HFF-Myc (cell line): ENCODE measurements at places on chromosomes 1 and 21.

DNA sequence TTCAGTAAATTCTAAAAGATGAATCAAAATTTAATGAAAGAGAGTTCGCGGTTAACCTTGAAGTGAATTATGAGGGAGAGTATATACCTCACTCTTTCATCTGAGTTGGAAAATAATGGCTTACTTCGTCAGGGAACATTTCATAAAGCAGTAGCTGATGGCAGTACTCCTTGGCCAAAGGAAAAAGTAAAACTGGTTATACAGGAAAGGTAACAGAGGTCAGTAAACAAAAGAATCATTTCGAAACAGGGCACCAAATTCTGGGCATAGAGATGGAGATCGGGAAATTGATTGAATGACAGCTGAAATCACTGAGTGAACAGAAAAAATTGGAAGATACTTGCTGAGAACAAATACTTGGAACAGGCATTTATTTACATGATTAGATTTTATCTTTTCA is 199.0 kb downstream of the OLFM3 start:
- no peak for DNase-seq

DNA sequence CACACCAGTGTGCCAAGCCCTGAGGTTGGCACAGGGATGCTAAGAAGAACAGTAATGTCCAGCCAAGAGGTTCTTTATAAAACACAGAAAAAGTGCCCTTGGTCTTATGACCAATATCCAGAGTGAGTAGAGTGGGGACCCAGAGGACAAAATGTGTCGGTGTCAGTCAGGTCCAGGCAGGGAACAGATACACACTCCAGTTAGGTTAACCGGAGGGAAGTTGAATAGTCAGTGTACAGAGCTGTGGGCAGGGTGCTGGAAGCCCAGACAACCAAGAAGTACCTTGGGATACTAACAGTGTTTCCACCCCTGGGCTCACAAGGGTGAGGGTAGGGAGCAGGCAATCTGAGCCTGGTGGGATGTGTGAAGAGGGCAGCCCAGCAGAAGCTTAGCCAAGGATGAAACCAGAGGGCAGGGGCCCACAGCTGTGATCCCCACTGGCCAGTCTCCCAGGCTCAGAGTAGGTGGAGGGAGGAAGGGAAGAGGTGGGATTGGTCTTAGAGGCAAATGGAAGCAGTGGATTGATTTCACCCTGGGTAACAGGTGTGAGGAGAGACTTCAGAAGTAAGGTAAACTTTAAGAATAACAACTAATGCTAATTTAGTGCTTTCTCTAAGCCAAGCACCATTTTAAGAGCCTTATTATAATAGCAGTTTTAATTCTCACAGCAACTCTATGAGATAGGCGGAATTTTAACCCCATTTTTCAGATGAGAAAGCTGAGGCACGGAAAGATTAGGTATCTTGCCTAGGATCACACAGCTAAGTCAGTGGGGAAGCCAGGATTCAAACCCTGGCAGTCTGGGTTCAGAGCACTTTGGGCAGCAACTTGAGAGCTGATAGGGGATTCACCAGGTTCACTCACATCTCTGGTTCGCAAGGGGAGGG is 143.4 kb upstream of the HOOK1 start:
- no peak for DNase-seq

GRCh38 chr1:201348211-201348566 is 29.3 kb downstream of the TNNT2 start:
- DNase-seq, result peak; percentile 33

- no peak for DNase-seq
Observed at GRCh38 chr1:222790115-222790514, 24.7 kb upstream of the DISP1 start.

GRCh38 chr1:47725992-47726855 is 271.0 kb downstream of the TRABD2B start:
- DNase-seq, result peak; percentile 45

GRCh38 chr1:164755690-164756089 is 196.7 kb downstream of the PBX1 start:
- DNase-seq, result no peak

DNA sequence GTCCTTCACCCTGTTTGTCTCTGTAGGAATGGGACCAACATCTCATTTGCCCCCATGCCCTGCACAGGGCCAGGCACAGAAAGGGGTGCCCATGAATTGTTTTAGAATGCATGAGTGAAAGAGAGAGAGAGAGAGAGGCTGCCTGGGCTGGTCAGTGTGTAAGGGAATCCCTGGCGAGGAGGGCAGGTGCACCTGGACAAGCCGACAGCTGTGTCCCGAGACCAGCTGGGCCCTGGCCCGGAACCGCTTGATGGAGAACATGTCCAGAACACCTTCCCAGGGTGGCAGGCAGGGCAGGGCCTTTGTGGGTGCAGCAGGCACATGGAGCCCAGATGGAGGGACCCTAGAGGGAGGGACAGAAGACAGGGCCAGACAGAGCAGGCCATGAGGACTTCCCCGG is 22.7 kb downstream of the SPOCD1 start:
- no peak for DNase-seq

DNA sequence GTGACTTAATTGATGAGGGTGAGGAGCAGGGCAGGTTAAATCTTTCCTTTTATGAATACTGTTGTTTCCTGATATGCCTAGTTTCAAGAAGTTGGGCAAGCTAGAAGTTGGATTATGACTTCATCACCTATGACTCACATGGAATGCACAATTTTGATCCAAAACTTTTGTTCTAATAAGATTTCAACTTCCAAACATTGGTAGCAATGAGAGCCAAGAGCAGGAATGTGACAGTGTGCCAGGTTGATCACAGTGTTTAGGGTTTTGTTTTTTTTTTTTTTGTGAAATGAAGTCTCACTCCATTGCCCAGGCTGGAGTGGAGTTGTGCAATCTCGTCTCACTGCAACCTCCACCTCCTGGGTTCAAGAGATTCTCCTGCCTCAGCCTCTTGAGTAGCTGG is 349.4 kb downstream of the DUSP10 start:
- DNase-seq, result peak; percentile 37

GRCh38 chr1:98327220-98327861 is 334.2 kb upstream of the SNX7 start:
- DNase-seq, result peak; percentile 44

DNA sequence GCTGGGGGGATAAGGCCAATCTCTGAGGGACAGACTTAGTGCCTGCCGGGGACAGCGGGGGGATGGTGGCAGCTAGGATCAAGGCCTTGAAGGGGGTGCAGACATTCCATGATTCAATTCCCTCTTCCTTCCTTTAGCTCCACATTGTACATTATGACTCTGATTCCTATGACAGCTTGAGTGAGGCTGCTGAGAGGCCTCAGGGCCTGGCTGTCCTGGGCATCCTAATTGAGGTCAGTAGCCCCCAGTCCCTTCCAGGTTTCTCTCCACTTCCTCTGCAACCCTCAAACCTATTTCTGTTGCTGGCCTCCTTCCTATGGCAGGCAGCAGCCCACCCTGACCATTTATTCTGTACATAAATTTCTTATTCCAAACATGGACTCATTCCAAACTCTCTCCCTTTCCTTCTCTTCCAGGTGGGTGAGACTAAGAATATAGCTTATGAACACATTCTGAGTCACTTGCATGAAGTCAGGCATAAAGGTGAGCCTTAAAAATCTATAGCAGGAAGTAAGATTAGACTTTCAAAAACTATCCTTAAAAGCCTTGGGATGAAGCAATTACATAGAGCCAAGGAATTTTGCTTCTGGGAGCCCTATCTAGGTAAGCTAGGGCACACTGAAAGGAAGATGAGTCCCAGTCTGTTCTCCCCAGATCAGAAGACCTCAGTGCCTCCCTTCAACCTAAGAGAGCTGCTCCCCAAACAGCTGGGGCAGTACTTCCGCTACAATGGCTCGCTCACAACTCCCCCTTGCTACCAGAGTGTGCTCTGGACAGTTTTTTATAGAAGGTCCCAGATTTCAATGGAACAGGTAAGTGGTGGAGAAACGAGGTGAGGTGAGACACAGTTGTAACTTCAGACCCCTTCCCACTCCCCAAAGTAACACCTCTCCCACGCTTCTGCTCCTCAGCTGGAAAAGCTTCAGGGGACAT is 5.1 kb downstream of the CA14 start:
- no peak for DNase-seq

GRCh38 chr1:36133484-36133883 is 8.5 kb upstream of the COL8A2 start:
- DNase-seq, result peak; percentile 95

DNA sequence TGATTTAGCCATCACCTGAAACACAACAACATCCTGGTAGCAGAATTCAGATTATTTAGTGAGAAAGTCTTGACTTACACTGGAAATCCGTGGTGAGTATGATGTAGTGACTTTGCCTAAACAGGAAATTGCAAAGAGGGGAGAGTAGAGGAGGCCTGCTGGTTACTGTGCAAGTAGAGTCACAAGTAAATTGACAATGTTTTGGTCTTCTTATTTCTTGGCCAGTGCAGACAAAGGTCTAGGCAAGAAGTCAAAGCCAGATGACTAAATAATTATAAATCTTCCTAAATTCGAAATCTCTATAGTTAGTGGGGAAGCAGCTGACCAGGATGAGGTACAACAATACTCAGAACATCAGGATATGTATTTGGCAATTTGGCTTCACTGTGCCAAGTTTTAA is 159.5 kb upstream of the KCTD3 start:
- no peak for DNase-seq

GRCh38 chr1:229993060-229993459 is 74.0 kb upstream of the GALNT2 start:
- DNase-seq, result no peak

GRCh38 chr1:18373882-18374493 is 106.7 kb upstream of the KLHDC7A start:
- DNase-seq, result no peak

DNA sequence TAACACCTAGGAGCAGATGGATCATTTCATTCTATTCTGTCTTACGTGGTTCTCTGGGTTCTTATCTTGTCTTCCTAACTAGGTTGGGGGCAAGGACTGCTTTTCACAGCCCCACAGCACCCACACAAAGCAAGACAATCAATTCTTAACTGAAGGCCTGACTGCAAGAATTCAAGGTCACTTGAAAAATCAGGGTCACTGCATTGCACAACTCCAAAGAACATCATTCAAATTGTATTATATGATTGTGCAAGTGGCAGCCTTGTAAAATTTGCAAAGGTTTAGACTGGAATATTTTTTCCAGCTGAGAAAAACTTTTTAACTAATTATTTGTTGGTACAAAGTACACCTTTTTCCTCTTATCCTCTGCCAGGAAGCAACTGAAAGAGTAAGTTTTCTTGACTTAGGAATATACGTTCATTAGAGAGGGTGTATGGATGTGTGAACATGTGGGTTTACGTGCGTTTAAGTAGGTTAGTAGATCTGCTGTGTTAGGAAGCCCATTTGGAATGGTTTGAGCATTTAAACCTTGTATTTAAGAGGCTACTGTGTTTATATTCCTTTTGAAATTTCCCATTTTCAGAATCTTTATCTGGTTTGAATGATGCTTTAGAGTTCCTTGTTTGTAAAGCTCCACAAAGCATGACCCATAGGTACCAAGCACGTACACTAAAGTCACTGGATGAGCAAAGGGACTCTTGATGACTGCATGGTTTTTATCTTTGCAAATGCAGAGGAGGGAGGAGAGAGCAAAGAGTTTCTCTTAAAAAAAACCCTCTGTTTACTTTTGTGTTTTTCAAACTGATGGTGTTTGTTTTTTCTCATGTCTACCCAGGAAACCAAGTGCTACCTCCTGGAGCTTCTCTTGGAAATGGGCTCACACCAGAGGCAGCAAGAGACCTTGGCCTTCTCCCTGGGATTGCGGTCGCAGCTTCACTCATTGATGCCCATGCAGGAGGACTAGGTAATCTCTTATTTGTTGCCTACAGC is 214.9 kb downstream of the FGGY start:
- DNase-seq, result no peak

DNA sequence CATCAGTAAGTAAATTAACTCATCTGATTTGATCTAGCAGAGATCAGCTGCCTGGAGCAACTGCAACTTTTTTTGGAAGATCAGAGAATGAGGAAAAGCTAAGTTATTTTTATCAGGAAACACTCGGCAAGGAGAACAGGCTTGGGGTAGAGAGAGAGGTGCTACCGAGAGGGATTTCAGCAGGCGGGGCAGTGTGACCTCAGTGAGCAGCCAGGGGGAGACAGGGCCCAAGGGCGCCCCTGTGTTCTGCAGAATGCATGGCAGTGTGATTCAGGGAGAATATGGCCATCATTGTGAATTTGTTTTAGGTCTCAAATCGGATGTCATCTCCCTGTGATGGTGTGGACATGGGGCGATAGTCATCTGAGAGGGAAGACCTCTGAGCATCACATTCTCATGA is 484.1 kb upstream of the VAMP3 start:
- no peak for DNase-seq

DNA sequence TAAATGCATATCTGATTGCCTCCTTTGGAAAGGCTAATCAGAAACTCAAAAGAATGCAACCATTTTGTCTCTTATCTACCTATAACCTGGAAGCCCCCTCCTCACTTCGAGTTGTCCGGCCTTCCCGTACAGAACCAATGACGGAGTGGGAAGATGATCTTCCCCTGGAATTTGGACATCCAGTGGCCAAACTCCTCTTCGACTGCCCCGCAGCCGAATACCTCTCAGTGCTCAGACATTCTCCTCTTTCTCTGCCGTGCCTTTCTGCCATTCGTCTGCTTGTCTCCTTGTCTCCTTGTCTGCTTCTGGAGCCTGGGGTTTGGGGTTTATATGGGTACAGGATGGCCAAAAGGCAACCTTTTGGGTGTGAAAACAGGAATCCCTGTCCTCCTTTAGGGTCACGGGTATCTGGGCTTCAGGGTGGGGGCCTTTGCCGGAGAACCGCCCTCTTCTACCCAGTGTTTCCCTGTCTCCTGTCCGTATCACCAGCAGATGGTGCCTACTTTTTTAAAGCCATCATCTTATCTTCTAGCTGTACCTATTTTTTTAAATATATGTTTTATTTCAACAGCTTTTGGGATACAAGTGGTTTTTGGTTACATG is 35.9 kb upstream of the RAB4A start:
- no peak for DNase-seq

GRCh38 chr1:179550746-179551682 is 24.7 kb downstream of the NPHS2 start:
- DNase-seq, result peak; percentile 7

GRCh38 chr1:170071378-170071777 is 3.1 kb downstream of the KIFAP3 start:
- no peak for DNase-seq

- no peak for DNase-seq
Observed at GRCh38 chr1:71839876-71840275, 442.5 kb downstream of the NEGR1 start.

DNA sequence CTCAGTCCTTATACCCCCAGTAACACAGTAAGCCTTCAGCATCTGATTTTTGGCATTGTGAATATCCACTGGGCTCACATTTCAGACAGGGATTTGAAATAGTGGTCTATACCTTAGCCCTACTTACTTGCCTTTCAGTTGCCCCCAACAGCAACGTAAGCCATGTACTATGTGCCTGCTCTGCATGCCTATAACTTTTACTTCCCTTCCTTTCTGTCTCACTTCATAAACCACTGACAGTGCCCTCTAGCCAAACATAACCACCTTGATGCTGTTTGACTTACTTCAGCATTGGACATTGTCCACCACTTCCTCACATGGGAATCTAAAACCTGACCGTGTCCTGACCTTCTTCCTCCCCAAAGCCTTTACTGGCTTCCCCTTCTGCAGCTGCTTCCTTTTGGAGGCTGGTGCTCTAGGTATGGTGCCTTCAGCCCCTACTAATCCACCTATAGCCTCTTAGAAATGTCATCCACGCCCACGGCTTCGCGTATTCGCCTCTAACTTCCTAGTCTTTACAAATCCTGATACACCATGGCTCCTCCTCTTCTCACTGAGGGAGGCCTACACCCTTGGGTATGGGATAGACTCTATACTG is 3.6 kb upstream of the ZNF672 start:
- no peak for DNase-seq
